ENCODE measurements at places on chromosomes 11 and 22.

GRCh38 chr22:23061471-23062280, 8.6 kb upstream of the GNAZ start:
- DNase-seq: no peak

DNA sequence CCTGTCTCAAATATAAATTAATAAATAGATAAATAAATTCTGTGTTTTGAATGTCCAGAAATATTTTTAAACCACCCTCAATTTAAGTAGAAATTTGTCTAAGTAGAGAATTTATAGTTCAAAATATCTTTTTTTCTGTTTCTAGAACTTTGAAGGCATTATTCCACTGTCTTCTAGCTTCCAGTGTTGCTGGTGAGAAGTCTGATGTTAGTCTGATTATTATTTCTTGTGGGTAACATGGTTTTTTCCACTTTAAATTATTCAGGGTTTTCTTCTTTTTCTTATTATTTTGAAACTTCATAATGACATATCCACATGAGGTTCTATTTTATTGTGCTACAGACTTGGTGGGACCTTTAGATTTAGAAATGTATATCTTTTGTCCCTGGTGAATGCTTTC, 46.4 kb upstream of the HEPHL1 start:
- no peak for DNase-seq

- no peak for DNase-seq
Observed at GRCh38 chr22:29607426-29607825, 4.0 kb downstream of the NF2 start.

- no peak for DNase-seq
Observed at GRCh38 chr11:1445741-1446445, 40.7 kb downstream of the MOB2 start.

DNA sequence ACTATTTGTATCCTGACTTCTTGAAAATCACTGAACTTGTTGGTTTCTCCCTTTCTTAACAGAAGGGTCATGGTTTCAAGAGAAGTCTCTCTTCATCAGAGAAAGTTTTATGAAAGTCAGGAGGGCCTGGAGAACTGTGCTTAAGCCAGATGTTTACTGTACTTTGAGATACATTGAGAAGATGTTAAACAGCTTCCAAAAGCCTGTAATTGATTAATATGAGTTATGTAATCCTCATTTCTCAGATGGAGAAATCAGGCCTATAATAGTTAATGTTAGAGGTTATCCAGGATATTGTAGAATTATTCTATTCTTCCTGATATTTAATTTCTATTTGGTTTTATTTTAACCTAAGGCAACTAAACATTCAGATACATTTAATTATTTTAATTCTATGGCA, 97.1 kb upstream of the RAG2 start:
- DNase-seq: no peak

GRCh38 chr22:19826619-19826950, 28.1 kb downstream of the GNB1L start:
- no peak for DNase-seq

GRCh38 chr11:33291004-33291777, 34.0 kb downstream of the HIPK3 start:
- DNase-seq: no peak

DNA sequence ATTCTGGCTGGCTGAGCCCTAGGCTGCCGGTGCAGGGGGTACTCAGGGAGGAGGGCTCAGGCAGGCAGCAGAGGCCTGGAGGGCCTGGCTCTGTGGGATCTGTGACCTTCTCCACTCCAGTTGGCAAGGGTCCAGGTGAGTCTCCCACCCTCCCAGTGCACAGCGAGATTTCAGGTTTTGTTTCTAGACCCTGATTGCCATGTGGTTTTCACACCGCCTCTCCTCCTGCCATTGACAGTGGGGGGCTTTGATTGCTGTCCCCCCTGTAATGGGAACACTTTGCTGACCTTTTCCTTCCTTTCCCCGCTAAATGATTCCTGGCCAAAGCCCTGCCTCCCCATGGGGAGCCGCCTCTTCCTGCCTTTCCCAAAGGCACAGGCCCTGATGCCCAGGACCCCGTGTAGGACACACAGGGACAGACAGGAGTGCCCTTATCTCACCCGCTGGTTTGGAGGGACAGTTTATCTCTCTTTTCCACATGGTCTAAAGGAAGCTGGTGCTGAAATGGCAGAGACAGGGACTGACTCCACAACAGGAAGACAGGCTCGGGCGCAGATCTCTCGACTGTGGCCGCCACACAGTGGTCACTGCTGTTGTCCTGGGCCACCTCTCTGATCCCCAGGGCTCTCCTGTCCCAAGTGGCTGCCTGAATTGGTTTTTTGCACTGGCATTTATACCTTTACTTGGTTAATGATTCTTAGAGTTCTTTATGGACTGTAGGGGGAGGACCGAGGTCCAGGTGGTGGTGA, 43.4 kb downstream of the BCR start:
- no peak for DNase-seq

DNA sequence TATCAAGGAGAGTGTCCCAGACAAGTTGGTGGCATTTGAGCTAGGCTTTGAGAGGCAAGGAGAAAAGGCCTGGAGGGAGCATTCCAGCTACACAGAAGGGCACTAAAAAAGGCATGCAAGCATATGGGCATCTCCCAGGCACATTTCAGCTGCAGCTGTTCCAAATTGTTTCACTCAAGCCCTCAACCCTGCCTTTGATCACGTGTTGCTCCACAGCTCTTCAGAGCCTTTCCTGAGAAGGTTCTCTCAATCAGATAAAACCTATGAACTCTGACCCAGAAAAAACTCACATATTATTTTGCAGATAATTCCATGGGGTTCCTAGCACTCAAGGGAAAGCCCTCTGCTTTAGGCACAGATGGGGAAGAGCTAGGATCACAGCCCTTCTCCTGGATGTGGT, 24.4 kb upstream of the HSPA8 start:
- DNase-seq: no peak
